Fibroblast of gingiva (primary cell): ENCODE measurements at places on chromosomes 2 and 18.

GRCh38 chr2:233976087-233976486, 58.9 kb downstream of the TRPM8 start:
- DNase-seq, result no peak

- DNase-seq, result no peak
These were observed 1710.2 kb upstream of the SLC39A10 start for GRCh38 chr2:193946806-193947205.

DNA sequence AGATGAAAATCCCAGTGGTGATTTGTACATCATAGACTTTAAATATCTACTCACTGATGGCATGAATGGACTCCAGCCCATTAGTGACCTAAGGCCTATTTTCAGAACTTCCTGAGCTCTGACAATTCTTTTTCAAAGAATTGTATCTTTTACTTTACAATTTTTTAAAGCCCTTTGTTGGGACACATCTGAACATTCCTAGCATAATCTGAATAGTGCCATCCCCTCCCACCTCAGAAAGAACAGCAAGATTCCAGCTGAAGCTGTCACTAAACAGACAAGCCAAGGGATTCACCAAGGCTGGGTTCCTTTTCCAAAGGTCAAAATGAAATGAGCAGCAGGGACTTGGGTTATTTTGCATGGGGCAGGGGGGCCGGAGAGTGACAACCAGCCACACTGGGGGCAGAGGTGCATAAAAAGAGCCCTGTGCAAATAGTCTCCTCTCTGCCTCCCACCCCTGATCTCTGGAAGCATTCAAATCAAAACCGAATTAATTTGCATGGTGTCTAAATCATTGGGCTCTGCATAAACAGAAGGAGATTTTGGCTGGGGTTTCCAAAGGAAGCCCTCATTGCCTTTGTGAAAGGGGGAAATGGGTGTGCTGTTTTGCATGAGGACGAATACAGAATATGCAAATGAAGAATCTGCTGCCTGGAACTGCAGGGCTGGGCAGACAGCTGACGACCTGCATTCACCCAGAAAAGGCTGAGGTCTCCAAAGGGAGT, 17.2 kb downstream of the EPHA4 start:
- peak; percentile 46 for DNase-seq

DNA sequence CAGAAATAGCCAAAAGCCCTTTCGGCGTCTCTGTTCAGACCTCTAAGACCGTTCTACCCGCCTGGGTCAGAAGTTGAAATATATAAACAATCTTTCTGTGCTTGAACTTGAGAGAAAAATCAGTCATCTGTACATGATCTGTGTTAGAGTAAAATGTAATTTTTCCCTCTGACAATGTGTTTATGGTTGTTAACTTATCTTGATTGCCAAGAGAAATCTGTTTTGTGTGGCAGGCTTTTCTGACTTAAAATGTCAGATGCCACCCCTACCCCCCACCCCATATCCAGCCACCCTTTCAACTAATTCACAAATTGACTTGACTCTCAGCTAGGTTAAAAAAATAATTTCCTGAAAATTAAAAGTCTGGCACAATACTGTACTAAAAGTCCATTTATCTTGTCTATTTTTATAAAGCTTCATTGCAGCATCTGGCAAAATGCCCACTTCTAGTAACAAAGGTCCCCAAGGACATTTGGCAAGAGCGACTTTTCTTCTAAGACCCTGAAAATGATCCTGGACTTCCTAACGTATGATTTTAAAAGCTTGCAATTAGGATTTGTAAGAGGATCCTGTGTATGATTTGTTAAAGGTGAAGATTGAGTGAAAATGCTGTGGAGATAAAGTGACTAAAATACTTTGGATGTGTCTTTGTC, 304.2 kb downstream of the EPHA4 start:
- no peak for DNase-seq

DNA sequence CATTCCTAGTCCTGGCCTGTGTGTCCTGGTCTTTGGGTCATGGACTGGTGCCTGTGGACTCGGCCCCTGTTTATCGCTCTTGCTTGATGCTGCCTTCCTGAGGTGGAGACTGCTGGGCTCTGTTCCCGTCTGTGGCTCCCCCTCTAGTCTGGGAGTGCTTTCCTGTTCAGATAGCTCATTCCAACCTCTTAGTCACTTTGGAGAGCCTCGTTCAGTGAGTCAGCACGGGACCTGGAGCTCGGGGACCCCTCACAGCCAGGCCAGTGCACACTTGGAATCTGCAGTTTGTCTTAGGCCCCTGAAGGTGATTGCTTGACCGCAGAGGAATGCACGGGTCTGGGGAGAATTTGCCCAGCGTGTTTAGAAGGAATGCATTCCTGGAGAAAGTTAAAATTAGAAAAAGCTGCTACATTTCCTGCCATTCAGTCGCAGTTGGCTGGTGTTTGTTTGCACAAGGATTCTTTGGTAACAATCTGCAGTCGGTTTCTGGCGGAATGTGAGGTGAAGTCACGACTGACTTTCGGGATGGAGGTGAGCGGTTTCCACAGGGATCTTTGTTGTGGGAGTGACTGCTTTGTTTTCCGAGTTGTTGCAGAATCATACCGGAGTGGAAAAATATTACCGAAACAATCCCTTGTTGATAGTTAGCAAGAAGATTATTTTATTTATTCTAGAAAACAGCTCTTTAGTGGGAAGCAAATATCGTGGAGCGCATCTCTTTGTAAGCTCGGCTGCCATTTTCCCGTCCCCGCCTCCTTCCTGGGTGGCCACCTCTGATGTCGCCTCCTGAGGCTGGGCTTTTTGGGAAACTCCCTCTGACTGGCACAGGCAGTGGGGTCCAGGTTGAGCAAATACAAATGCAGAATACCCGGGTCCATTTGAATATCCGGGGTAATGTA, 29.6 kb downstream of the SH3BP4 start:
- DNase-seq, result peak; percentile 98

DNA sequence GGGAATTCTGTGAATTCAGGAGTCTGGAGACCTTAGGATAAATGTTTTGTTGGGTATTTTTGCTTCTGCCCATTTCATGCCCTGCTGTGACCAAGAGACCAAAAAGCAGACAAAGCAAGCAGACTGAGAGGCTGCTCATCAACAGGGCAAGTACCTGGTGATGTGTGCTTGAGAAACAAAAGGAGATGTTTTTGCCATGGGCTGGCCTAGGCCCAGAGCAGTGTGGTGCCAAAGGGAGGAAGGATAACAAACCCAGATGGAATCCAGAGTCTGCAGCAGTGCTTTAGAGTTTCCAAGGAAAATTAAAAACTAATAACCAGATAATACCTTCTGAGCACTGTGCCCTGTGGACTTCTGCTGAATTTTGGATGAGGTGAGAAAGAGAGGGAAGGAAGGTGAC, 538.4 kb downstream of the STK39 start:
- DNase-seq, result no peak
